Breast epithelium (tissue), 4 donors: ENCODE measurements at places on chromosomes 4 and X. TPM values are rescaled to one million over a fixed set of nuclear protein-coding genes. Genes with fewer than 3 reads are reported as not detected.
A peak's percentile ranks its signal among the peaks of the same experiment; 100 is the strongest.

Gene OPN1MW
- total RNA-seq: not detected

Gene SSX4
- total RNA-seq: not detected

Gene AMBN
- not detected for total RNA-seq

Gene GPC3
- 89.1 TPM for total RNA-seq

Gene SULT1B1
- total RNA-seq: 1.4 TPM

Gene ZNF182
- 7.2 TPM for total RNA-seq

Gene KIF4A
- total RNA-seq: 0.80 TPM

Gene PPP2R2C
- total RNA-seq: 0.44 TPM

- DNase-seq: no peak
Observed at GRCh38 chrX:73977542-73978169, 326.3 kb upstream of the ZCCHC13 start.

DNA sequence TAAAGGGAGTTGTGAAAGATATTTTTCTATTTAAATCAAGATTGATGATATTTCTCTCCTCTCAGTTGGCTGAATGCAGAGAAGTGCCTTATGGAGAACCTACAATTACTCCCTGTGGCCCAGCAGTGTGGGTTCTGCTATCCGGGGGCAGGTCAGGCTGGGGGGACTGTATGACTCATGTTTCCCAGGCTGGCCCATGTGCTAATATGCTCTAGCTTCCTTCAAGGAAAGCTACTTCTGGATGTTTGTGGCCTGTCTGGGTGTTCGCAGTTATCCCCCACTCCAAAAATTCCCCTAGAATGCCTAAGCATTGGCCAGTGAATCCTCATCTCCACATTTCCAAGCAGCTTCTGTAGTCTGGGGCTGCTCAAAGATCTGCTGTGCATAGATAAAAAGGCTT, 58.9 kb upstream of the SPP1 start:
- no peak for DNase-seq

DNA sequence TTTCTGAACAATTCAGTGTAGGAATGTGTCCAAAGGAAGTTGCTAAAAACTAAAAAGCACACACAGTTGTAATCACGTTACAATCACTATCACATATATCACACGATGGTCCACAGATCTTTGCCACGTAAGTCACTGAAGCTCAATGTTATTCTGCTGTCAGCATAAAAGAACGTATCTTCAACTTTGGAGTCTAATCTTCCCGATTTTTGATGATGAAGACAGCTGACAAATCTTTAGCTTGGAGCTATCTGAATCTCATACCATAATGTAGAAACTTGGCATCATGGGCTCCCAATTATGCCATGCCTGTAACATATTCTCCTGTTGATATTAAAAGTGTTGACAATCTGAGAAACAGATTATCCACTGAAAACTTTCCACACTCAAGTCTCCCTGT, 158.4 kb downstream of the UBE2NL start:
- no peak for DNase-seq

DNA sequence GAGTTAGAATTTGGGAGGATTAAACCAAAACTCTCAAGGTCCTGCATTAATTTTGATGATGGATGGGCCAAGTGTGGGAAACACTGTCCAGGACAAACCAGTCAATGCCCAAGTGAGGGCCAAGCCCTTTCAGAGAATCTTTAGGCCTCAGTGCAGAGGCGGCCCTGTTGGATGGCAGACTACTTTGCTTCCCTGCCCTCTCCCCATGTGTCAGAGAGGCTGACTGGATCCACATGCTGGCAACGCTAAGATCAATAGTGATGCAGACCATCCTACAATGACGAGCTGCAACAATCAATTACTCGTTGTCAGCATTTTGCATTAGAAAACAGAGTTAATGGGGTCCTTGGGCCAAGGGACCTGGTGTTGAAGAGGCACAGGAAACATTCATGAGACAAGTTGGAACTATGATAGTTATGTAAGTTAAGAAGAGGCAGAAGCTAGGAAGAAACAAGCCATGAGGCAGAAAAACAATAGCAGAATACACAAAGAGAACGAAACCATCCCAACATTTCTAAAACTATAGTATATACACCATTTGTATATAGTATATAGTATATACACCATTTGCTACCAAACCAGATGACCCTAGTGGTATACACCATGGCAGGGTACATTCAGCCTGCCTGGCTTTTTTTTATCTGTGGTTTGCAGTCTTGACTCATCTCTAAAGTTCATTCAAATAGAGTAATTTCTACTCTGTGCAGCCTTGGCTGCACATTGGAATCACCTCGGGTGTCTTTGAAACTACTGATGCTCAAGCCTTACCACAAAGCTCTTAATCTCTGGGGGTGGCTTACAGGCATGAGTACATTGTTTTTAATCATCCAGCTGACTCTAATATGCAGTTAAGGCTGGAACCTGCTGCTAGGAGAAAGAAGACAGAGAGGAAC, 147.7 kb upstream of the GYPA start:
- no peak for DNase-seq

- no peak for DNase-seq
Observed at GRCh38 chr4:173332963-173333657, 1.0 kb downstream of the HMGB2 start.

DNA sequence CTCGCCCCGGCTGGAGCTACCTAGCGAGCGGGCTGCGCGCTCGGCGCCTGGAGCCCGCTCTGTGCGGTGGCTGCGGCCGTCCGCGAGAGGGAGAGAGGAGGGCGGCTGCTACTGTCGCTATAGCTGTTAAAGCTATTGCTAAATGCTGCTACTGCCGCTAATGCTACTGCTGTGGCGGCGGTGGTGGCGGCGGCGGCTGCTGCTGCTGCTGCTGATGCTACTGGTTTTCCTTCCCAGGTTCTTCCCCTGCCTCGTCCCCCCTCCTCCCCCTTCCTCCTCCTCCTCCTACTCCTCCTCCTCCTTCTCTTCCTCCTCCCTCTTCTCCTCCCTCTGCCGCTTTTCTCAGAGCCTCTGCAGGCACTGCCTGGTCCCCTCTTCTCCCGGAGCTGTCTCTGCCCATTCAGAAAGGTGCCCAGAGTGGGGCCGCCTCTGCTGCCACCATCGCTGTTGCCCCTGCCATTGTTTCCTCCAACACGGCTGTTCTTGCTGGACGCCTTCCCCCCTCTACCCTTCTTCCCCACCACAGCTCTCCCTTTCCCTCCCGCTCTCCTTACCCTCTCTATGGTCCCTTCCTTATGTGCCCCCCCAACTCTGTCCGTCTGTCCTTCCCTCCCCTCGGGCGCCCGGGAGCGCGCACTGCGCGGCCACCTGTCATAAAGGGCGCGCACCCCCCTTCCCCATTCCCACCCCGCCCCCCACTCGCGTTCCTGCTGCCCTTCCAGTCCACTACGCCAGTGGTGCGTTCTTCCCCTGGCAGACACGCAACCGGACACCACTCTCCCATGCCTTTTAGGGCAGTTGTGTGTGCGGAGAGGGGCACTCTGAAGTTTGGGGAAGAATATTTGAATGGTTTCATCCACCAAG, at the start of gene NEXMIF:
NEXMIF (minus strand) TSS at position 228 of the 864 bp plus-strand sequence.
- no peak for DNase-seq

- no peak for DNase-seq
Observed at GRCh38 chr4:146095860-146096259, 79.7 kb upstream of the LSM6 start.

GRCh38 chr4:182895791-182896292, 21.3 kb downstream of the DCTD start:
- DNase-seq: no peak

DNA sequence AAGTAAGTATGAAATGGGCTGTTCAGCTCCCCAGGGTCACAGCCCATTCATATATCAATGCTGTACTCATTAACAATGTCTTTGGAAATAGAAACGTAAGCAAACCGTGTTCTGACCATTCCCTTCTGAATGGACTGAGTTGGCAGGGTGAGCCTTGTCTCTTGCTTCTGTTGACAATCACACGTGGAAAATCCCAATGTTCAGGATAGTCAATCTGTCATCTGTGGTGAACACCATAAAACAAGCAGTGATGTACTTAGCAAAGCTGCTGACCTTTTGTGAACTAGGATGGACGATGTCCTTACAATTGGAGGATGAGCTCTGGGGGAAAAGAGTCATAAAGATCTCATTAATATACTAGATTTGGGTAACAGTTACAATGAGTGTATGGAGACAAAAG, 109.6 kb upstream of the PAQR3 start:
- no peak for DNase-seq

GRCh38 chr4:122827258-122827878, 737 bp downstream of the FGF2 start:
- DNase-seq: peak; percentile 20

DNA sequence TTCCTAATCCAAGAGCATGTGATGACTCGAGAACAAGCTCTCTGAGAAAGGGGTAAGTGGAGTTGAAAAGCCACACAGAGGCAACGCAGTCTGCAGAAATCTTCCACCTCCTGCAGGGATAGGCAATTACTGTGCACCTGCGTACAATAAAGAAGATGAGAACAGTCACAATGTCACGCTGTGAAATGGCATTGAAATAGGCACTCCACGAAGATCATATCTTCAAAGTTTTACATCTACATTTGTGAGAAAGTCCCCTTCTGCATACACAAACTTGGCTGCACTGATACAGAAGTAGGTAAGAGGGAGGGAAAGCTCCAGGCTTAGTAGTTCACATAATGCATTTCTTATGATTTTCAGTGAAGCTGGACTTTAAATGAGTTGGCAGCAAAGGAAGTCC, 27.1 kb downstream of the DDX60L start:
- no peak for DNase-seq

- DNase-seq: no peak
Observed at GRCh38 chr4:38605753-38606586, 58.0 kb upstream of the KLF3 start.

DNA sequence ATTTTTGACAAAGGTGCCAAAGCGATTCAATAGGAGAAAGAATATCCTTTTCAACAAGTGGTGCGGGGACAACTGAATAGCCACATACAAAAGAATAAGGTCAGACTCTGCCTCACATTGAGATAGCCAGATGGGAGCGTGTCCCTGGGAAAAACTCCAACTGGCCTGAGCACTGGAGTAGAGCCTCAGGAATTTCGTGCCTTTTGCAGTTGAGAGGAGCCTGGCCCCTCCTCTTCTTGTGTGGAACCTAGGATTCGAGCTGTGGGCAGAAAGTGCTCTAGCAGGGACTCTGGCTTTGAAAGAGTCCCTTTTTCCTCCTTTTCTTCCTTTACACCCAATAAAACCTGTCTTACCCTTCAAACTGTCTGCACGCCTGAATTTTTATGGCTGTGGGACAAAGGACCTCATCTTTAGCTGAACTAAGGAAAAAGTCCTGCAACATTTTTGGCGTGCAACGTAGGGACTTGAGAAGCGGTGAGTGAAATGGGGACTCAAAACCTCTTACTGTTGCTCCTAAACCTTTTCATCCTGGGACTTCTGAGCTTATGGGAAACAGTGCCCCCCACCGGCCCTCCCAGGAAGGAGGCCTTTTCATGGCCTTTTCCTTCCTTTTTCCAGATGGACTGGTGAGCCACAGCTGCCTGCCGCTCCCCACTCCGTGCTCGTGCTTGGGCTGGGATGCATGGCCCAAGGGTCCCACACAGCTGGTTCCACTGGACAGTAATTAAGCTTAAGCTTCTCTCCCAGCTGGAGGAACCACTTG, 68.6 kb downstream of the BMP15 start:
- no peak for DNase-seq

GRCh38 chrX:43349363-43349762, 306.7 kb upstream of the MAOA start:
- no peak for DNase-seq

DNA sequence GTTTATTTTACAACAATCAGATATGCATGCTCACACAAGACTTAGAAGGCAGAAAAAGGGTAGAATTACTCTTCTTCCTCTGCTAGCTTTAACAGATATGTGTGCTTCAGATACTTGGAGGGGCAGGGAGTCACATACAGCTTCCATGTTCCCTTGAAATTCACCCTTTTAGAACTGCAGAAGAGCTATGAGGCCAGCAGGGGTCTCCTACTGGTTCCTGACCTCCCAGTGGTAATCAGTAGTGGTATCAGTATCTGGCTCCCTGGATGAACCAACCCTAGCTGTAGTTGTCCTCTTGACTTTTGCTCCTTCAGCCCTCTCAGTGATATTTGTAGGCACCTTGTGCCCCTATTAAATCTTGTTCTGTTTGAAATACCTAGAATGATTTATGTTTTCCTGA, 81.5 kb downstream of the RCHY1 start:
- DNase-seq: no peak

- DNase-seq: no peak
Observed at GRCh38 chr4:167587361-167587760, 353.1 kb upstream of the SPOCK3 start.

DNA sequence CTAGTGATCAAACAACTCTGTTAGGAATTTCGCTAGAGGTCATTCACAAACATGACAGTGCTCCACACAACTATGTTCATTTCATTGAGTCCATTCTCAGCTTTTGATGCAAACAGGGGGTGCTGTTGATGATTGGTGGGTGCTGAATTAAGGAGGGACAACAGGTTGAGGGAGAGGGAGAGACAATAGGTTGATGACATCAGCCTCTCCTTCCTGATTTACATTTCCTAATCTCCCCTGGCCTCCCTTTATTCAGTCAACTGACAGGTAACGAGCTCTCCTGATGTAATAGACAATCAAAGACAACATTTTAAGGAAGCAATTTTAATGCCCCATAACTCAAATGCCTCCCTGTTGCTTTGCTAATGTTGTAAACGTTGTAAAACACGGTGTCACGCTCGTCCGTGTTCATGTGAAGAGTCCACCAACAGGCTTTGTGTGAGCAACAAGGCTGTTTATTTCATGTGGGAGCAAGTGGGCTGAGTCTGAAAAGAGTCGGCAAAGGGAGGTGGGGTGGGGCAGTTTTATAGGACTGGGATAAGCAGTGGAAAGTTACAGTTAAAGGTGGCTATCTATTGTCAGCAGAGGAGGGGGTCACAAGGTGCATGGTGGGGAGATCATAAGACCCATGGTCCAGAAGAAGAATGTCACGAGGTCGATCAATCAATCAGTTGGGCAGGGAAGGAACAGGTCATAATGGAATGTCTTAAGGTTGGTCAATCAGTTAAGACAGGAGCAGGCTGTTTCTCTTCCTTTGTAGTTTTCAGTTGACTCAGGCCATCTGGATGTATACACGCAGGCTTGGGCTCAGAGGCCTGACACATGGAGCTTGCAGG, 4.8 kb upstream of the GAR1 start:
- no peak for DNase-seq

GRCh38 chr4:153733751-153734448, 25.9 kb downstream of the RNF175 start:
- DNase-seq: no peak

DNA sequence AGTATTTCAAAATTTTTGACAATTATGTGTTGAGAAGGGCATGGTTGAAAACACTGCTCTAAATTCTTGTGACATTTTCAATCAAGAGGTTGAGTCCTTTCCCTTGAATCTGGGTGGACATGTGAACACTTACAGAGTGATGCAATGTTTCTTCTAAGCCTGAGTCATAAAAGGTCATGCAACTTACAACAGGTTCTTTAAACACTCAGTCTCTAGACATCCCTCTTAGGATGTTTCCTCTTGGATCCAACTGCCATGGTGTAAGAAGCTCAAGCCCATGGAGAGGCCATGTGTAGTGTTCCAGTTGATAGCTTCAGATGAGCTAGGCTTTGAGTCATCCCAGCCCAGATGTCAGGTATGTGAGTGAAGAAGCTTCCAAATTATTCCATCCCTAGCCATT, 232.2 kb upstream of the MAOA start:
- no peak for DNase-seq
